Lower lobe of right lung (tissue), 2 donors: ENCODE measurements at places on chromosomes 5 and 9.

DNA sequence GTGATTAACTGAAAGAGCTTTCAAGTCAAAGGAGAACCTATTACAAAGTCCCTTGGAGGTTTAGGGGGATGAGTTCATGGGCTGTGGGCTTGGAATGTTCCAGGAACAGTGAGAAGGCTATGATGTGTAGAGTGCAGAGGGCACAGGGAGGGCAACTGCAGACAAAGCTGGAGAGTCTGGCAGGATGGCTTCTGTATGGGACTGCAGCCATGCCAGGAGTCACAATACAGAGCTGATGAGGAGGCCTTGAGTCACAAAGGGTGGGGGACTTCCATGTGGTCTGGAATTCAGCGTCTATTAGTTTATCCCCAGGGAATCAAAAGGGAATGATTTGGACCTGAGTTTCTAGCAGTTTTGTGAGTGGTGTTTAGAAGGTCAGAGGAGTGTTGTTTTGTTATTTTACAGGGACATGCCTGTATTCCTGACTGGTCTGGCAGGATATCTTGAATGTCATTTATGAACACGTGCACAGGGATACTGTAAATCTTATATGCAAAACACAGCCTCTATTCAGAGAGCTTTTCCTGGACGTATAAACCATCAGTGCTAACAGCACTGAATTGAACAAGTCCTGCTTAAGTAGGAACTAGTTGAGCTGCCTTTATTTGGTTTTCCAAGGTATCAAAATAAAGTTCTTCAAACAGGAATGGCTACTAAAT is 14.3 kb upstream of the TEK start:
- H3K27ac ChIP-seq, result no peak overlapping the region
- H3K36me3 ChIP-seq, result no peaks in the 10 kb centered on the region
- no peaks in the 10 kb centered on the region for H3K27me3 ChIP-seq
- no peak for DNase-seq

- no peaks in the 10 kb centered on the region for H3K27me3 ChIP-seq
- no peak for DNase-seq
- no peak overlapping the region for H3K27ac ChIP-seq
- H3K36me3 ChIP-seq, result peaks cover 7% of the 10 kb centered on the region
Observed at GRCh38 chr5:172839669-172840431, 5.8 kb downstream of the ERGIC1 start.

DNA sequence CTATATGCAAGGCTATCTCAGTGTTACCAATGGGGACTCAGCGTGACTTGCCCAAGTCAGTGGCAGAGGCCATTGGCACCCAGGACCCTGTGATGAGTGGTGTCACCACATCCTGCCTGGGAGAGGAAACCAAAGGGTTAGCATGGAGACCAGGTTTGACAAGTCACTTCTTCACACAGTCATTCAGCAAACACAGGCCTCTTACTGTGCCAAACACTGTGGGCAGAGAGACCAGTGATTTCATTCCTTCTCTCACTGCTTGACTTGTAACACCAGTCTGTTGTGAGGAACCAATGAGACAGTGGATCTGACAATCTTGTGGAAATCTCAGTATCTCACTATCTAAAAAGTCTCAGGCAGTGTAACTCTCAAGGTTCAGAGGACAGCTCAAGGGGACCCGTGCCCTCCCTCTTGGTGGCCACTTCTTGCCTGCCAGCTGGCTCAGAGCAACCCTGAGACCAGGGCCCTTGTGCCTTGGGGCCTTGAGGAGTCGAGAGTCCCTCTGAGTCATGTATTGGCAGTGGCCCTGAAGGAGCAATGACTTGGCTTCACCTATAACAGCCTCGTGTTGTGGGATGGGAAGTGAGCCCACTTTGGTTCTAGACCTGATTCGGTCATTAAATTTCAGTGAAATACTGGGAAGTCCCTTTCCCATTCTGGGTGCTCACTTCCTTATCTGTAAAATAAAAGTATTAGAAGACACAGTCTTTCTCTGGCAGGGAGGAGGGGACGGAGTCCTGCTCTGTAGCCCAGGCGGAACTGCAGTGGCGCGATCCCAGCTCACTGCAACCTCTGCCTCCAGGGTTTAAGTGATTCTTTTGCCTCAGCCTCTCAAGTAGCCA is 1.6 kb downstream of the FABP6 start:
- no peaks in the 10 kb centered on the region for H3K27me3 ChIP-seq
- no peak overlapping the region for H3K4me3 ChIP-seq
- no peaks in the 10 kb centered on the region for H3K4me1 ChIP-seq
- H3K36me3 ChIP-seq, result no peaks in the 10 kb centered on the region
- H3K27ac ChIP-seq, result peak overlapping the region; percentile 41

DNA sequence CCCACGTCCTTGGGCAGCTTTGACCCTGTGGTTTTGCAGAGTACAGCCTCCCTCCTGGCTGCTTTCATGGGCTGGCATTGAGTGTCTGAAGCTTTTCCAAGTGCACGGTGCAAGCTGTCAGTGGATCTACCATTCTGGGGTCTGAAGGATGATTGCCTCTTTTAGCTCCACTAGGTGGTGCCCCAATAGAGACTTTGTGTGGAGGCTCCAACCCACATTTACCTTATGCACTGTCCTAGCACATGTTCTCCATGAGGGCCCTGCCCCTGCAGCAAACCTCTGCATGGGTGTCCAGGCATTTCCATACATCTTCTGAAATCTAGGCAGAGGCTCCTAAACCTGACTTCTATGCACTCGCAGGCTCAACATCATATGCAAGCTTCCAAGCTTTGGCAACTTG is 644.2 kb upstream of the CDH9 start:
- H3K36me3 ChIP-seq, result no peaks in the 10 kb centered on the region
- H3K27ac ChIP-seq, result no peak overlapping the region
- H3K27me3 ChIP-seq, result no peaks in the 10 kb centered on the region
- no peak overlapping the region for H3K4me3 ChIP-seq
- no peak for DNase-seq

DNA sequence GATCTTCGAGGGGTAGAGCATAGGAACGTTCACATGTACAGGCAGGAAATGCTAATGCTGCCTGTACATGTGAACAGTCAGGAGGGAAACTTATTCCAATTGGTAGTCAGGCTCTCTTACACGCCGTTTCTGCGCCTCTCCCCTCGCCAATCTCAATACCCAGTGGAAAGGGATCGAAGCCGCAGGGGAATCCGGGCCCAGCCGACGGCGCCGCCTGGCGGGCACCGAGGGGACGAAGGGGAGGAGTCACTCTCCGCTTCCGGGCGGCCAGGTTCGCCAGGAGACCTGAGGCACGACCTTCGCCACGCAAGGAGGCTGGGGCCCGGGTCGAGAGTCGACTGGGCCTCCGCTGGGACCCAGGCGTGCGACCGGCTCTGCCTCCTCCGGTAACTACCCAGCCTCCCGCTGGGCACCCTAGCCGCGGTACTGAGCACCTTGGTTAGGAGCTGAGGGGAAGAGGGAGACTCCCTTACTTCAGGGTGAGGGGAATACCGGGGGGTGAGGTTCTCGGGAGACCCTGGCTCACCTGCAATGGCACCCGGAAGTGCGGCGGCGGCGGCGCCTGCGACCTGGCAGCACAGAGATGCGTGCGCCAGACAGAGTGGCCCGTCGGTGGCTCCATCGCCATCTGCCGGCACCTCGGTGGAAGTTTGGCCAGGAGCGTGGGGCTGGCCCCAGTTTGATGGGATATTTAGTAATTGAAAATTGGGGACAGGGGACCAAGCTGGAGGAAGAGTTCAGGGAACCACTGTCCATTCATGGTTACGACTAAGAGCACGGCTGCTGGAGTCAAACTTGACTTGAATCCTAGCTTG is at the start of gene PIGO:
Gene PIGO (minus strand): TSS at position 557 of the 815 bp plus-strand sequence. CDS start 1,026 bp downstream, outside the sequence.
- H3K27me3 ChIP-seq, result no peaks in the 10 kb centered on the region
- H3K36me3 ChIP-seq, result peaks cover 48% of the 10 kb centered on the region
- peaks cover 15% of the 10 kb centered on the region for H3K4me1 ChIP-seq
- H3K4me3 ChIP-seq, result peak within 1 kb of the TSS; percentile 86
- peak within 1 kb of the TSS; percentile 98 for H3K27ac ChIP-seq

GRCh38 chr9:3989915-3990314 is 310.0 kb downstream of the GLIS3 start:
- H3K4me1 ChIP-seq, result no peaks in the 10 kb centered on the region
- H3K27me3 ChIP-seq, result no peaks in the 10 kb centered on the region
- no peak for DNase-seq
- no peaks in the 10 kb centered on the region for H3K36me3 ChIP-seq
- no peak overlapping the region for H3K27ac ChIP-seq

GRCh38 chr5:149162401-149163084 is 21.2 kb downstream of the ABLIM3 start:
- no peak overlapping the region for H3K27ac ChIP-seq
- peaks cover 24% of the 10 kb centered on the region for H3K4me1 ChIP-seq
- H3K36me3 ChIP-seq, result no peaks in the 10 kb centered on the region
- no peaks in the 10 kb centered on the region for H3K27me3 ChIP-seq
- no peak overlapping the region for H3K4me3 ChIP-seq
- DNase-seq, result no peak

- no peaks in the 10 kb centered on the region for H3K4me1 ChIP-seq
- H3K36me3 ChIP-seq, result no peaks in the 10 kb centered on the region
- no peak for DNase-seq
- H3K27ac ChIP-seq, result peak overlapping the region; percentile 32
- peaks cover 19% of the 10 kb centered on the region for H3K27me3 ChIP-seq
Observed at GRCh38 chr5:969408-969839, 39.2 kb upstream of the NKD2 start.
